ENCODE measurements at places on chromosomes 6 and 20.

DNA sequence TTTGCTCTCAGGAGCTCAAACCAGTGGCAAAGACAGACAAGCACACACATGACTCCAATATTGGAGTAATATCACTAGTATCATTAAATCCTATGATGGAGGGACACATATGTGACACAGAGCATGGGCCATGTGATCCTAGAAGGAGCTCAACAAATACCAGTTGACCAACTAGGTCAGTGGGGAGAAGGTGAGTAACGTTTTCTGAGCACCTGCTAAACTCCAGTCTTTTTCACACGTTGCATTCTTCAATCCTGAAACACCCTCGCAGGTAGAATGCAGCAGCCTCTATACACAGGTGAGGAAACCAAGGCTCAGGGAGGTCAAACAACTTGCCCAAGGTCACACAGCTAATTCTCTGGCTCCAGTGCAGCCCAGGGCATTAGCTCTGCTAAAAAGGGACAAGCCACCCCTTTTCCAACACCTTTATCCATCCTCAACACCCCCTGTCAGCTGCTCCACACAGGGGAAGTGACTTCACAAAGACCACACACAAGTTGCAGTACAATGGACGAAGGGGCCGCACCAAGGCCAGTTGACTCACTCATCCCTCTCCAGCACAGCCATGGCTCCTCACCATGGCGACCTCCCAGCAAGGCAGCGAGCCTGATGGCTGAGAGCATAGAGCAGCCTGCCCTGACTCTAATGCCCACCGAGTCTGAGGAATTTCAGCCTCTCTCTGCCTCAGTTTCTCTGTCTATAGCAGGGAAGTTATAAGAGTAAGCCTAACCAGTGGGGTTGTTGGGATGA, 4.4 kb downstream of the CAPN11 start:
- no peak for DNase-seq

DNA sequence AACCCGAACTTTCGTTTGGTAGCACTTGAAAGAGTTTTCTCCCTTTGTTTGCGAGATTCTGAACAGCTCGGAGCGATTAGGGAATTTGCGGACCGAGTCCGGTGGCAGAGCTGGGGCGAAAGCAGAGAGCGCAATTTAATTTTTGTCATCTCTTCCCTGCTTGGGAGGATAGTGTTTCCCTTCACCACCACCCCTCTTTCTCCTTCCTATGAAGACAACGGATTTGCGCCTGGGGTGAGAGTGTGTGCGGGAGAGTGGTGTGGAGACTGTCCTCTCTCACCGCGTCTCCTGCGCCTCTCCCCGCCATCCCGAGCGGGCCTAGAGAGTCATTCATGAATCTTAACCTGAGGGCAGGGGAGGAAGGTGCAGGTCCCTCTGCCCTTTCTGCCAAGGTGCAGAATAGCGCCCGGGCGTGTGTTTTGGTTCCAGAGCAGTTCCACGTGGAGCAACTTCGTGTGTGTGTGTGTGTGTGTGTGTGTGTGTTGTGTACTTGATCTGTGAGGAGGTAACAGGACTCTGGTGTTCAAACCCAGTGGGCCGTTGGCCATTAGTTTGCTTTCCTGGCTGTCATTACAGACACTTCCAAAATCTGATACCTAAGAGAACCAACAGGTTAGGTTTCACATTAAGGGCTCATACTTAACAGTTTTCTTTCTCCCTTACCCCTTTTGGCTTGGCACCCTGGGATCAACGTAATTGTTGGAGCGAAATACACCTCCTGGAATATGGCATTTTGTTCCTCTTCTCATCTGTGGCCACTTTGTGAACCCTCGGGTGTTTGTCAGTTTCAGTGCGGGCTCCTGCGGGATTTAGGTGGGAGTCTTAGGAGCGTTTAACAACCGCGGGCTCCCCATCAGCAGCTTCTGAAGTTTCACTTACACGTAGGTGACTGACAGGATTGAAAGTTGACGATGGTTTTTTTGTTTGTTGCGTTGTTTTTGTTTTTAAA, 1.8 kb downstream of the EYA4 start:
- DNase-seq, result peak; percentile 43

DNA sequence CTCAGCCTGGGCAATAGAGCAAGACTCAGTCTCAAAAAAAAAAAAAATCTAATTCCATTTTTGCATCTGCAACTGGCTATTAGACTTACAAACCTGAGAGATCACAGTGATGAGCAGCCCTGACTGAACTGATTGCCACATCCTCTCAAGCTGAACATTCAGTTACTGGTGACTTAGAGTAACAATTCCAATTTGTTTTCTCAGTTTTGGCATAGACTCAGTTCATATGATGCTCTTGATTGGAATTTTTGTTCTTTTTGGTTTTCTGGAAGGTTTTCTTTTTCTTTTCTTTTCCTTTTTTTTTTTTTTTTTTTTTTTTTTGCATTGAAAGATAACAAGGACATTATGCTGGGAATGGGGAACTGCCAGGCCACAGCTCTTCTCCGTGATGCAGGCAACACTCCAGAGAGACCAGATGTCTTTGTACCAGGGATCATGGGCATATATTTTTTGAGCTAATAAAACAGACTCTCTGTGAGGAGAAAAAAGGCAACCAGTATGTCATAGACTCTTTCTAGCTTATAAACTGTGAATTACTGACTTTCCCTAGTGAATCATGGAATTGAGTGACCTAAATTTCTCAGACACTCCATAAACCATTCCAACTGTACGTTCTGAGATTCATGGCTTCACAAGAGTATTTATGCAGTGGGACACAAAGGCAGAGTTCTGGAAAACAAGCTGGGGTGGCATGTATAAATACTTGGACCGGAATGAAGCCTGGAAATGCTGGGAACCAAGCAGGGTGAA, 86.0 kb upstream of the SLC2A12 start:
- DNase-seq, result no peak

DNA sequence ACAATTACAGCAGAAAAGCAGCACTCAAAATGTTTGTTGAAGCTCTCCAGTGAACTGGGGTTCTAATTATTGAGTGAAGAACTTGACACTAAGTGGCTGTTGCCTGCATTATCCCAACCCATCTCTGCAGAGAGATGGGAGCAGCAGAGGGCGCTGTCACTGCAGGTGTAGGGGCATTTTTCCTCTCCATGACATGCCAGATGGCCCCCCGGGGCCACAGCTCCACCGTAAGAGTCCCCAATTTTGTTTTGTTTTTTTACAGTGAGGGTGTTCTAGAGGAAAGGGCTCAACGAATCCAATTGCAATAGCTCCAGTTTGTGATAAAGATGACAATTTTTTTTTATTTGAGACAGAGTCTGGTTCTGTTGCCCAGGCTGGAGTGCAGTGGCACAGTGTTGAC, 1.9 kb upstream of the FUCA2 start:
- peak; percentile 41 for DNase-seq

Data from Calu3 (cell line).